G401 (cell line): ENCODE measurements at places on chromosomes 11 and 22. TPM values are rescaled to one million over a fixed set of nuclear protein-coding genes. Genes with fewer than 3 reads are reported as not detected.

The CRYBB3 gene
- total RNA-seq, result not detected in 2 replicates

DNA sequence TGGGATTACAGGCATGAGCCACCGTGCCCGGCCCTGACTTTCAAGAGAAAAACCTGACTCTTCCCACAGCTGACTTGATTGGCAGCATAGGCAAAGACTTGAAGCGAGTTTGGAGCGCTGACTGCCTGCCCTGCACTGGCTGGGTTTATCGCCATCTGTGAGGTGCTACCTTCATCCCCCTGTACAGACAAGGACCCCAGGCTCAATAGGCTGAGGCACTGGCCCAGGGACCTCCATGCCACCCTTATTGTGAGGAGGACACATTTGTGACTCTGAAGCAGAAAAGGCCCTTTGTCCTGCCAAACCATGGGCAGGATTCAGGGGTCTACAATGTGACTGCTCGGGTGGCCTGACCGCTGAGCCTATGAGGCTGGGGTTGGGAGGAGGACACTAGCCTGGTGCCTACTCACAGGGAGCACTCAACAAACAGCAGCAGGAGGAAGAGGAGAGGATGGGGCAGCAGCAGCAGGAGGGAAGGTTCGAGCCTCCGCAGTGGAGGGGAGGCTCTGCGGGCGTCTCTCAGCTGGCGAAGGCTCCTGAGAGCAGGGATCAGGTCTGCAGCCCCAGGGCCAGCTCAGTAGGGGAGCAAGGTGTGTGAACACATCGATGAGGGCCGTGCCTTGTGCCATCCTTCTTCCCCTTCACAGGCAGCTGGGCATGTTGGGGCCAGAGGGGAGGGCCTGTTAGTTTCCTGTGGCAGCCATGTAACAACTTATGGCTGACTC, 72.9 kb upstream of the WNT7B start:
- no peak for DNase-seq

The ZPR1 gene
- 35.9 and 42.7 TPM in 2 replicates for total RNA-seq

DNA sequence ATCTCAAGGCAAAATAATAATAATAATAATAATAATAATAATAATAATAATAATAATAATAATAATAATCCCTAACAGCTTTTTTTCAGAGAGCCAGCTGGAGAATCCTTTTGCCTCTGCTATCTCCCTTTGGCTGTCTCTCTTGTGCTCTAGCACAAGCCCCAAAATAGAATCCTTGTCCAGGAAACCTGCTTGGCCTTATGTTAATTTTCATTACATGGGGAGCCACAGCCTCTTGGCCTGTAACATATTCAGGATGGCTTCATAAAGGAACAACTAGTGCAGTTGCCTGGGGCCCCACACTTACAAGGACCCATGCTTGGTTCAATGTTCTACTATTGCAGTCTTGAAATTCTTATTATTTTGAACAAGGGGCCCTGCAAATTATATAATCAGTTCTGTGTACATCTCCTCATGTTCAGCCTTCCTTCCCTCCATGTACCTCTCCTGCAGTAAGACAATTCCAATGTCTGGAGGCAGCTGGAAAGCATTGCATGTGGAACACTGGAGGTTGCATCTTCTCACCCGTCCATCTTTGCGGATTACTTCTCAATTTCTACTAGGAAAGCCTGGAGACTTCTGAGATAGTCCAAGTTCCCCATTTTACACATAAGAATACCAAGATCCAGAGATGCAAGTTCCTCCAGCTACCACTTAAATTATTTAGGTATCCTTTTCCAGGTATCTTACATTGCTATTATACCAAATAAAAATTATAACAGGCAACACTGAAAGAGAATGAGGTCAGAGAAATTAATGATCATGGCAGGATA, 37.8 kb upstream of the SORL1 start:
- DNase-seq, result peak; percentile 87

The CHEK2 gene
- total RNA-seq, result 48.6 and 53.9 TPM in 2 replicates

- DNase-seq, result peak; percentile 32
Measured at GRCh38 chr22:17772249-17772957, 1.9 kb downstream of the BID start.

- no peak for DNase-seq
Measured at GRCh38 chr11:97856666-97857065, 1164.1 kb upstream of the CNTN5 start.

GRCh38 chr11:79744941-79745340, 304.1 kb upstream of the TENM4 start:
- no peak for DNase-seq

GRCh38 chr11:33387996-33388395, 130.8 kb downstream of the HIPK3 start:
- DNase-seq, result no peak

The IL10RA gene
- total RNA-seq, result not detected in 2 replicates

DNA sequence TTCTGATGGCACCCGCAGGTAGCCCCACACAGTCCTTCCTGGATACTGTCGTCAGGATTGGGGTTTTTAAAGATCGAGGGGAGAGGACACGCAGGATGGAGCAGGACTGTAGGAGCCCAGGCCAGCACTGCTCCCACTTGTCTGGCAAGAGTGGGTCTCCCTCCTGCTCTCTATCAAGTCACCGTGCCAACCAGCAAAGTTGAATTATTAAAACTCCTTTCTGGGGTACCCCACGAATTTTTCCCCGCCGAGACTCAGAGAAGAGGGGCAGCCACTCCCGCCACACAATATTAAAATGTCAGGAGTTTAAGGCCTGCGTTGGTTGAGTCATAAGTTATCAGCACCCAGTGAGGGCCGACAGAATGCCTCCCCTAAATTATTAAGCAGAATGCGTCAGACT, 10.1 kb downstream of the LMO1 start:
- no peak for DNase-seq

DNA sequence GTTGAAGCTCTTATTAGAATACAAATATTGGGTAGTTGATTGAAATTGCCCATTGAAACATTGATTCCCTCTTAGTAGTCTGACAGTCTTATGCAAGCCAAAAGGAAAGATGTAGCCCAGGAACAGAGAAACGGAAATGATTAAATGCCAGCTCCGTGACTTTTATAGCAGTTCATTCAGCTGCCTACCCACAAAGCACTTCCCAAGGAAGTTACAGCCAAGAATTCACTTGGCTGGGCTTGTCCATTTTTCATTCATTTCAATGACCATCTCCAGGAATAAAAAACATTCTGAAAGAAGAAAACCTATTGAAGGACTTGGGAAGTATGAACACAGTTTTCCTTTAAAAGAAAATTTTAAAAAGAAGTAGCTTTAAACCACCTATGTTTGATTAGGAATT, 62.0 kb downstream of the NCAM1 start:
- DNase-seq, result peak; percentile 36

- DNase-seq, result peak; percentile 75
Measured at GRCh38 chr11:58524232-58525036, 16.5 kb upstream of the OR5B21 start.

- DNase-seq, result no peak
Measured at GRCh38 chr11:69249311-69250185, 44.4 kb upstream of the MYEOV start.

DNA sequence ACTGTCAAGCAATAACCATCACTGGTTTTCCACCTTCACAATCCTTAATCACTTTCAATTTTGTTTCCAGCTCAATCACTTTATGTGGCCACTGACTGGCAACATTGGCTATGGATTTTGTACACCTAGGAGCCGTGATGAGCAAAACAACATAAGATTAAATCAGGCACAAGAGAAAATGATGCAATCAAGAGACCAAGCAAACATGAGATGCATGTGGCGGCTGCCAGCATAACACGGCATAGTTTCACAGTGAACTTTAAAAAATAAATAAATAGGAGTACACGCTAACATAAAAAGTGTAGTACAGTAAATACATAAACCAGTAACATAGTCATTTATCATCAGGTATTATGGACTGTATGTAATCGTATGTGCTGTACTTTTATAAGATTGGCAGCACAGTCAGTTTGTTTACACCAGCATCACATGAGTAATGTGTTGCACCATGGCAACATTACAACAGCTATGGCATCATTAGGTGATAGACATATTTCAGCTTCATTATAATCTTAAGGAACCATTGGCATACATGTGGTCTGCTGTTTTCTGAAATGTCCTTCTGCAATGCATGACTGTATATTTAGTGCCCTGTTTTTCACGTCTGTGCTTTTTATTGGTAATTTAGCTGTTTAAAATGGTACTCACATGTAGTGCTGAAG, 83.3 kb upstream of the PRDM11 start:
- no peak for DNase-seq

- DNase-seq, result no peak
Measured at GRCh38 chr11:21653951-21654421, 538.9 kb upstream of the ANO5 start.

The PTGDR2 gene
- total RNA-seq, result not detected in 2 replicates

GRCh38 chr22:42473484-42474193, 41.4 kb upstream of the NFAM1 start:
- DNase-seq, result peak; percentile 55

The MMP13 gene
- not detected in 2 replicates for total RNA-seq

DNA sequence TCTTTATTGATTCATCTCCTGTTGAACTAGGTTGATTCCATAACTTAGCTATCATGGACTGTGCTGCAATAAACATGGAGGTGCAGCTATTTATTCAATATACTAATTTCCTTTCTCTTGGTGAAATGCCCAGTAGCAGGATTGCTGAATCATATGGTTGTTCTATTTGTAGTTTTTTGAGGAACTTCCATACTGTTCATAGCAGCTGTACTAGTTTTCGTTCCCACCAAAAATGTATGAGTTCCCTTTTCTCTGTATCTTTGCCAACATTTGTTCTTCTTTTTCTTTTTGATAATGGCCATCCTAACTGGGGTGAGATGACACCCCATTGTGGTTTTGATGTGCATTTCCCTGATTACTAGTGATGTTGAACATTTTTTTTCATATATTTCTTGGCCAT, 87.2 kb upstream of the NAV2 start:
- no peak for DNase-seq

DNA sequence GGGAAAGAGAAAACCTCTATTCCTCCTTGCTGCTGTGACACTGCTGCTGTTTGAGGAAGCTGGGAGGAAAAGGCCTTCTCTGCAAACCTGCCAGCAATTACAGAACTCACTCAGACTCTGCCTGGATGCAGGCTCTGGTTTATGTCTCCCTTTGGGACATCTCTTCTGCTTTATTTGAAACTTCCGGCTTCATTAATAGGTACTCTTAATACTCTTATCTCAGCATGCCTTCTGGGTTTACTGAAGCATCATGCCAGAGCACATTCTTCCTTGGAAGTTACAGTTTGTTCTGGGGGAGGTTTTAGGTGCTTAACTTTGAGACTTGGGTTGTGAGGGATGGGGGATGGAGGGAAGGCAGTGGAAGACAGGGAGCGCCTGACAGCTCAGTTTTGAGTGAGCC, 79.9 kb downstream of the NAV2 start:
- DNase-seq, result no peak

GRCh38 chr11:126514061-126514693, 158.7 kb downstream of the ST3GAL4 start:
- no peak for DNase-seq

DNA sequence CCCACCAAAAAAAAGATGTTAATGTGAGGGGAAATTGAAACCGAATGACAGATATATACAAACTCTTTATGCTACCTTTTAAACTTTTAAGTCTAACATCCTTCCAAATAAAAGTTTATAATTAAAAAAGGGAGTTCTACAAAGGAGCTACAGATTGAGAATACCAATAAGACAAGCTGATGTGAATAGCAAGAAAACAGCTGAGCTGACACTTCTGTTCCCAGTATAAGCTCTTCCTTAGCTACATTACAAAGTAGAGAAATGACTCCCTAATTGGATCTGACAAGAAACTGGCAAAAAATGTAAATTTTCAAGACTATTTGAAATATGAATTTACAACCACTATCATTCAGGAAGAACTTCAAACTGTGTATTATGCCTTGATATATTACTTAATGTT, 294.6 kb upstream of the SYN3 start:
- DNase-seq, result no peak

DNA sequence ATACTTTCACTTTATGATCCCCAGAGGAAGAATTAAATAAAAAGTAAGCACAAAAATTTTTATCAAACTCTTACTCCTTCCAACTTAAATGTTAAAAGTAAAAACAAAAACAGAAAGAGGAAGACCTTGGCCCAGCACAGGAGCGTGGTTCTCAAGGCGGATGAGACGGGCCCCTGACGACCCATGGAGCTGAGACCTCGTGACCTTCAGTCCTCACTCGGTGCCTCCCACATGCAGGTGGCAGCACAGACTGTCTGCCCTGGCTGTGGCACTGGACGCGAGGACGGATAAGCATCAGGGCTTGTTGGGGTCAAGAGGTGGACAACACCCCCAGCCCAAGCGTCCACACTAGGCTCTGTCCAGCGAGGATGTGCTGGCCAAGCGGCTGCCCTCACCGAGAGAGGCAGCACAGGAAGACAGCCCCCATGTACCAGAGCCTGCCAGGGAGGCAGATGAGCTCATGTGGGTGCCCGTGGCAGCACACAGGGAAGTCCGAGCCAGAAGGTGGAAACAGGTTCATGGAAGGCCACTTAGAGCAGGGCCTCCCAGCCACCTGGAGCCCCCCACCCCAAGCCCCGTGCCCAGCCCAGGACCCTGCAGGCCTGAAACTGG, 1389.8 kb downstream of the TBC1D22A start:
- DNase-seq, result no peak

The SERPINH1 gene
- 721 and 818 TPM in 2 replicates for total RNA-seq

The KRTAP5-1 gene
- not detected in 2 replicates for total RNA-seq

DNA sequence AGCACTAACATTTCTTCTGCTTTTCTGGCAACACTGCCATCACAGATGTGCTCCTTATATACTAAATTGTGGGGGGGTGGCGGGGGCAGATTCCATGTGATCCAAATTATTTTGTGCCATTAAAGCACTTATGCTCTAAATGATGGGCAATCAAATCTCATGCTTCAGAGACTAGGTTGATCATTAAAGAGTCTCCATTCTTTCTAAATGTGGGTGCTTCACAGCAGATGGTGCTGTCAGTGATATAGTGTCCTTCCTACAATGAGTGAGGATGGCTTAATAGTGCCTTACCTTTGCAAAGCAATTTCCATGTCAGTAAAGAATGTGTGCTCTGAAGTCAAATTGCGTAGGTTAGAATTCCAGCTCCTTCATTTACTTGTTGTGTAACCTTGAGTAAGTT, 589.8 kb downstream of the ETS1 start:
- DNase-seq, result no peak

The SLC17A6 gene
- 0.37 TPM in 1 of 2 replicates, not detected in the other for total RNA-seq

The ADAMTS8 gene
- not detected in 2 replicates for total RNA-seq

DNA sequence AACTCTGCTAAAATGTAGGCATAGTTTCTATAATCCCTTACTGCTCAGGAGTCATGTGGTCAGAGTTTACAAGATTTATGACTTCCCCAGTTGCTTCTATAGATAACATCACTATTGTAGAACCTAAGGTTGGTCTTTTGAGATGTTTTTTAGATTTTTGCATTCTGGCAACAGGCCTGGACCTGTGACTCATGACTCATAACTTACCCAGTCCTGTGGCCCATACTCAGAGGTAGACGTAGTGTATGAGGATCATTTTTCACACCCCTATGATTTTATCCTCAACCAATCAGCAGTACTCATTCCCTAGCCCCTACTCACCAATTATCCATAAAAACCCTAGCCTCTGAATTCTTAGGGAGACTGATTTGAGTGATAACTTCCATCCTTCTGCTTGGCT, 384.4 kb upstream of the DDI1 start:
- peak; percentile 11 for DNase-seq
